ENCODE measurements at places on chromosomes 7 and 10.

- DNase-seq: no peak
These were observed 211.2 kb downstream of the SEMA3D start for GRCh38 chr7:84975586-84976185.

- no peak for DNase-seq
These were observed 22.1 kb downstream of the RAB18 start for GRCh38 chr10:27526242-27526641.

GRCh38 chr7:103805346-103805745, 184.1 kb downstream of the RELN start:
- DNase-seq: no peak

GRCh38 chr7:123244768-123245167, 45.0 kb upstream of the SLC13A1 start:
- DNase-seq: no peak

- no peak for DNase-seq
These were observed 24.0 kb downstream of the NEURL1 start for GRCh38 chr10:103517234-103518085.

GRCh38 chr7:152464312-152465118, 28.7 kb upstream of the KMT2C start:
- peak; percentile 84 for DNase-seq

- peak; percentile 0 for DNase-seq
These were observed 32.0 kb upstream of the MXI1 start for GRCh38 chr10:110175406-110175805.

DNA sequence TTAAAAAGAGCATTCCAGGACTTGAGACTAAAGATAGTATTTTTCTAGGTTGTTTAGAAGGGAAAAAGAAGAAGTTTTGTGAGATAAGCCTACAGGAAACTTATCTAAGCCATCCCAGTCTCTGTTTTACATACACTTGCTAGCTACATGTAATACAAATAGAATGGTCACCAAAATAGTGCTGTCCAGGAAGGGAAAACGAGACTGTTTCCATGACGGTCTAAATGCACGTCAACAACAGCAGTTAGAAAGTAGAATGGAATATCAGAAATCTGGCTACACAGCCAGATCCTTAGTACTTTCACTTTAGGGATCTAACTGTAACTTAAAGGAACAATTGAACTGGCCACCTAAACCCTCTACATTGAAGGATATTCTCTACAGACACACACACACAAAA, 117.6 kb downstream of the TSPAN12 start:
- peak; percentile 74 for DNase-seq

DNA sequence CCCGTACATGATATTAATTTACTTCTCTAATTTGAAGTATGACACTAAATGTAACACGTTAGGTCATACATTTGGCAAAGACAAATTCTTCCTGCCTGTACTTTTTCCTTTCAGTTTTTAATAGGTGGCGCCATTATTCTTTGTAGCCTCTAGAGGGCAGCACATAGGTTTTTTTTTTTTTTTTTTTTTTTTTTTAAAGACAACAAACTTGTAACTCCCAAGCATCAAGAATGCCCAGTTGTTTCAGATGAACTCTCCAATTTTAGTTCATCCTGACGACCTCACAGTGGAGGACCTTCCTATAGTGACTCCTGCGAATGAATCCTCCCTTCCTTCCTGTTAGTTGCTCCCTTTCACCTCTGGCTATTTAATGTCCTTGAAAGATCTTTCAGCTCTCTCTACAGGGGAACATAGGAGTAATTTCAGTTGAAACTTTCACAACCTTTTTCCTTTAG, 139.3 kb upstream of the HDAC9 start:
- peak; percentile 71 for DNase-seq

DNA sequence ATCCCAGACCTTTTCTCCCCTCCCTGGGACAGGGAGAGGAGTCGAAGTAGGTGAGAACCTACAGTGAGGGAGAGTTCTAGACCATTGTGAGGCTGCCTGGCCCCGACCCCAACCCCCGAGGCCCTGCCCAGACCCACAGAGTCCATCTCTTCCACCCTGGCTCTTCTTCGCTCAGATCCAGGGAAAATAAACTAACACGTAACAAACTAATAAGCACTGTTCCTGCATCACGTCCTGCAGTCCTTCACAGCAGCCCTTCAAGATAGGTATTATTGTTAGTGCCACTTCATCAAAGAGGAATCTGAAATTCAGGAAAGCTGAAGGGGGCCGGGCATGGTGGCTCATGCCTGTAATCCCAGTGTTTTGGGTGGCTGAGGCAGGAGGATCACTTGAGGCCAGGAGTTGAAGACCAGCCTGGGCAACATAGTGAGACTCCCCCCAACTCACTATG, at the start of gene SPACDR:
Gene SPACDR, minus strand, starts transcription at position 51 of the 451 bp plus-strand sequence. CDS start 235 bp downstream, outside the sequence.
- DNase-seq: peak; percentile 44

GRCh38 chr10:99799613-99800012, 17.2 kb downstream of the ABCC2 start:
- DNase-seq: no peak

DNA sequence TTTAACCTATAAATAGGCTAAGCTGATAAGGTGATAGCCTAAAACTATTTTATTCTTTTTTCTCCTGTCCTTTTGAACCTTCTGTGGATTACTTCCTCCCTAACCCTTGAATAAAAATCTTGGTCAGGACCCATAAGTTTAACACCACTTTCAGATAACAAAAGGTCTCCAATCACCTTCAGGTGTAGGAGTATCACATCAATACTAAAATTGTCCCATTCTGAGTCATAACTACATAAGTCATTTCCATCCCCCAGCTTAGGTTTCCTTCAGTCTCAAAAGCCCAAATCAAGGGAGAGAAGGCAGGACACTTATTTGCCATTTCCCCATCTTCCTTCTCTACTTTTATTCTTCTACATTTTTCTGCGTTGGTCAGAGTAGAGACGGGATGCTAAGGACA, 56.9 kb upstream of the WNT16 start:
- DNase-seq: no peak

- DNase-seq: peak; percentile 18
These were observed 72.7 kb downstream of the ELFN1 start for GRCh38 chr7:1742555-1743303.

GRCh38 chr7:18700147-18700546, 204.6 kb downstream of the HDAC9 start:
- DNase-seq: no peak

DNA sequence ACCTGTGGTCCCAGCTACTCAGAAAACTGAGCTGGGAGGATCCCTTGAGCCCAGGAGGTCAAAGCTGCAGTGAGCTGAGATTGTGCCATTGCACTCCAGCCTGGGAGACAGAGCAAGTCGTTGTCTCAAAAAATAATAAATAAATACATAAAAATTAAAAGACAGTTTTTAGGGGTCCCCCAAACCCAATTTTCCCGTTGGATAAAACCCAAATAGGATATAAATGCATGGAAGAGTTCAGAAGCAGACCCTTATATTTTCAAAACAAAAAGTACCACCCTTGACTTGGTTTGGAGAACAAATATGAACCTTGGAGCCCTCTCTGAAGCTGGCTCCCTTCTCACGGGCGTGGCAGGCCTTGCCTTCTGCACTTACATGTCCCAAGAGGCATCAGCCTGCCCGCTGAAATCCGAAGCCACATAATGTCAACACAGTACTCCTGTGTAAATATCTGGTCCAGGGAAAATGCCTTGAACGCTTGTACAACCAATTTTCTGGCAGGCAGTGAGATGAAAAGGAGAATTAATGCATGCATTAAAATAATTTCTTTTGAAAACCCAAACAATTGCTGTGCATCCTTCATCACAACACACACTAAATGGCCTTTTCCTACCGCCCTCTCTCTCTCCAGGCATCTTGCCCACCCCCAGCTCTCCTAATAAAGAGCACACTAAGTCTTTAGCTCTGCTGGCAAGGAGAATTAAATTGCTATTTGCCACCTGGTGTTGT, 46.4 kb upstream of the PARD3 start:
- DNase-seq: peak; percentile 6

DNA sequence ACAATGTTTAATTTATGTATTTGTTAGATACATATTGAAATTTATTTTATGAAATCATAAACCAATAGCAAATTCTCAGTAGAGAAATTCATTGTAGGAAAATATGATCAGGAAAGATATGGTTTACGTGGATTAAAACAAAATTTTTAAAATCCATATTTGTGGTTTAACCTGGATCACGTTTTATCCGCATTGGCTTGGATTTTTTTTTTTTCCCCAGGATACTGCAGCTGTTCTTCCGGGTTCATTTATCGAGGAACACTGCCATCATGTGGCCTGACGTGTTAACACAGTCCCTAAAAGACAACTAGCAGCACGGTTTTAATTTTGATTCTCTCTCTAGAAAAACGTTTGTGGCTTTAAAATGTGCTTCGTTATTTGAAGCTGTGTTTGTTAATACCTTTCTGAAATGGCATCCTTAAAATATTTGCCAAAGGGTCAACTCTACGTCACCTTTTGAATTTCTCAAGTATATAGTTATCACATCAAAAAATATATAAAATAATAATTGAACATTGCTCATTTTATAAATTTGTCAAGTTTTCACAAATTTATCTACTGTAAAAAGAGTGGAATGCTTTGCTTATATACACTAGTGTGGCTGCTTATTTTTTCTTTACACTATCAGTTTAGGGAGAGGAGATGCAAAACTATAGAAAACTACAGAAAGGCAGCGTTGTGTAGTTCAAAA, 8.7 kb upstream of the ASB4 start:
- peak; percentile 80 for DNase-seq

Data from astrocyte of the spinal cord (primary cell).